ENCODE measurements at places on chromosomes 11 and 22.

GRCh38 chr22:23061471-23062280, 8.6 kb upstream of the GNAZ start:
- DNase-seq = no peak
- H3K4me1 ChIP-seq = no peaks in the 10 kb centered on the region
- H3K36me3 ChIP-seq = no peaks in the 10 kb centered on the region
- no peaks in the 10 kb centered on the region for H3K27me3 ChIP-seq
- no peak overlapping the region for H3K4me3 ChIP-seq

GRCh38 chr11:15770798-15771414, 585.4 kb downstream of the SOX6 start:
- no peaks in the 10 kb centered on the region for H3K36me3 ChIP-seq
- H3K27me3 ChIP-seq = no peaks in the 10 kb centered on the region
- H3K27ac ChIP-seq = no peak overlapping the region
- no peak for DNase-seq
- H3K4me1 ChIP-seq = peaks cover 27% of the 10 kb centered on the region

- H3K27ac ChIP-seq = no peak overlapping the region
- no peak for DNase-seq
- H3K36me3 ChIP-seq = no peaks in the 10 kb centered on the region
- no peaks in the 10 kb centered on the region for H3K4me1 ChIP-seq
These were observed 41.6 kb downstream of the MRGPRX2 start for GRCh38 chr11:19018901-19019300.

DNA sequence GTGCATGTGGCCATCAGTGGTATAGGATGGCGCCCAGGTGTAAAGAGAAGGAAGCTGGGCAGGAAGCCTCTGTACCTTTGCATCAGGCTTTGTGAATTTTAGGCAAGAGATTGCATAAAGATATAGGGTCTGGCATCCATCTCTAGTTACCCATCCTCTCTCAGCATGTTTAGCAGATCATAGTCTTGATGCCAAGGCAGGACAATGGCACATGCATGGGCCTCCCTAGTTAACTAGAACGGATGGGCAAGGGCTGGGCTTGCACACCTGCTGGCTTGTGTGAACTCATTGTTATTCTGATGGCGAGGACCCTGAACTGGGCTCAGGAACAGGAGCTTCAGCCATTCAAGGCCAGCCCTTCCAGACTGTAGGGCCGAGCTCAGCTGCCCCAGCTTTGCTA, 229.2 kb upstream of the NCAM1 start:
- no peaks in the 10 kb centered on the region for H3K36me3 ChIP-seq
- DNase-seq = no peak
- no peak overlapping the region for H3K4me3 ChIP-seq
- H3K4me1 ChIP-seq = no peaks in the 10 kb centered on the region
- H3K27me3 ChIP-seq = peaks cover 15% of the 10 kb centered on the region
- H3K27ac ChIP-seq = no peak overlapping the region

GRCh38 chr11:8234425-8234821, 29.3 kb downstream of the LMO1 start:
- H3K4me1 ChIP-seq = peaks cover 7% of the 10 kb centered on the region
- H3K27ac ChIP-seq = no peak overlapping the region
- H3K27me3 ChIP-seq = no peaks in the 10 kb centered on the region
- H3K36me3 ChIP-seq = no peaks in the 10 kb centered on the region
- no peak for DNase-seq

GRCh38 chr11:128662960-128663359, 30.9 kb upstream of the FLI1 start:
- H3K36me3 ChIP-seq = no peaks in the 10 kb centered on the region
- no peak overlapping the region for H3K27ac ChIP-seq
- no peaks in the 10 kb centered on the region for H3K4me1 ChIP-seq
- DNase-seq = no peak
- H3K27me3 ChIP-seq = no peaks in the 10 kb centered on the region
- no peak overlapping the region for H3K4me3 ChIP-seq

DNA sequence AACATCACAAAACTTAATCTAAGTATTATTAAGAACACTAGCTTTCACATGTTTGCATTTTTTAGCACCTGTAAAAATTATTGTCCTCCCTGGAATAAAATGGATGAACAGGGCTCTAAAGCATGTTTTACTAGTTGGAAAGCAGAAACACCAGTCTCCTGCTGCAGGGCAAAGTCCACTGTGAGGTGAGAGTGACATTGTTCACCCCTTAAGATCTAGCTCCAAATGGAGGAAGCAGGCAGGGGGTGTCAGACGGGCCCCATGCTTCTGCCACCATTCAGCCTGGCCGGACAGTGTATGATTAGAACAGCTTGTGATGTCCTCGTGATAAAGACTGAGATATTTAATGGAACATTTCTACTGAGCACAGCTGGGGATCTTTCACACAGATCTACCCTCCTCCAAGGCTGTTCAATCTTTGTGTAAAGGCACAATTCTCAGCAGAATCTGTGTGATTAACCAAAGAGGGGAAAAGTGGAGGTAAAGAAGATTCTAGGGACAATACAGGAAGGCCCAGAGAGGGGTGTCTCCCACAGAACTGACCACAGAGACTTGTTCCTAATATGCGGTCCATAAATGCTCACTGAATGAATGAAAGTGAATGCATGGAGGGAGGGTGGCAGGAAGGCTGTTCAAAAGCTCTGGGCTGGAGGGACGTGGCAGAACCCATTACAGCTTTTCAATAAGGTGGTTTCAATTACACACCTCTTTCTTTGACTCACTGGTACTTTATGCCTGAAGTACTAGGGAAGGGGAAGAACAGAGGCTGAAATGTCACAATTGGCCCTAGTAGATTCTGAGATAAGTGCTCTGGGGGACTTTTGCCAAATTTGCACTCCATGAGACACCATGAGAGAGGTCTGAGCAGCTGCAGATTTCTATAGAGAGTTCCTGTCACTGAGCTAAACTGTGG, 239.1 kb upstream of the ARHGAP20 start:
- H3K36me3 ChIP-seq = no peaks in the 10 kb centered on the region
- H3K27ac ChIP-seq = peak overlapping the region; percentile 72
- DNase-seq = no peak
- H3K4me3 ChIP-seq = no peak overlapping the region
- peaks cover 17% of the 10 kb centered on the region for H3K4me1 ChIP-seq

GRCh38 chr22:38610234-38610633, 40.3 kb upstream of the DMC1 start:
- H3K4me3 ChIP-seq = no peak overlapping the region
- no peak for DNase-seq
- no peak overlapping the region for H3K27ac ChIP-seq
- H3K36me3 ChIP-seq = no peaks in the 10 kb centered on the region
- H3K27me3 ChIP-seq = no peaks in the 10 kb centered on the region
- peaks cover 17% of the 10 kb centered on the region for H3K4me1 ChIP-seq

- H3K36me3 ChIP-seq = no peaks in the 10 kb centered on the region
- H3K4me1 ChIP-seq = peaks cover 37% of the 10 kb centered on the region
- H3K4me3 ChIP-seq = no peak overlapping the region
- H3K27me3 ChIP-seq = no peaks in the 10 kb centered on the region
- DNase-seq = no peak
These were observed 38.1 kb upstream of the LDLRAD3 start for GRCh38 chr11:35905646-35906276.

GRCh38 chr22:45058622-45058912, 48.8 kb upstream of the PHF21B start:
- no peak overlapping the region for H3K27ac ChIP-seq
- no peak overlapping the region for H3K4me3 ChIP-seq

DNA sequence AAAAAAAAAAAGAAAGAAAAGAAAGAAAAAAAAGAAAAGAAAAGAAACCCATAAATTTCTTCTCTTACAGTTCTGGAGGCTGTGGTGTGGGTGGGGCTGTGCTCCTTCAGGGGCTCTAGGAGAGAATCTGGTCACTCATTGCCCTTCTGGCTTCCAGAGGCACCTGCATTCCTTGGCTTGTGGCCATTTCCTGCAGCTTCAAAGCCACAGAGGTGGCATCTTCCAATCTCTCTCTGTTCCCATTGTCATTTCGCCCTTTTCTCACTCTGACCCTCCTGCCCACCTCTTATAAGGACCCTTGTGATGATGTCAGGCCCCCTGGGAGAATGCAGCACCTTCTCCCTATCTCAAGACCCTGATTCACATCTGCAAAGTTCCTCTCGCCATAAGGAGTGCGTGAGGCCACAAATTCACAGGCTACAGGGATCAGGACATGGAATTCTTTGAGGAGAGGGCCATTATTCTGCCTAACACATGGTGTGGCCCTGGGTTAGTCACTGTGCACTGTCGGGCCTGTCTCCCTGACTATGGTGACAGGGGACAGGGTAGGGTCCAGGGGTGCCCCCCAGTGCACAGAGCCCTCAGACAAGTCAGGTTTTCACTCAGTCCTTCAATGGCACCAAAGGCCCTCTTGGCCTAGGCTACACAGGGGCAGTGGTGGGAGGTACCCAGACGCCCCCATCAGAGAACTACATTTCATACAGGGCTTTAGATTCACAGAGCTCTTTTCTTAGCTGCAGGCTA, 38.6 kb upstream of the PRR5 start:
- no peak for DNase-seq
- H3K27me3 ChIP-seq = no peaks in the 10 kb centered on the region
- H3K36me3 ChIP-seq = no peaks in the 10 kb centered on the region
- H3K27ac ChIP-seq = no peak overlapping the region
- peaks cover 21% of the 10 kb centered on the region for H3K4me1 ChIP-seq

DNA sequence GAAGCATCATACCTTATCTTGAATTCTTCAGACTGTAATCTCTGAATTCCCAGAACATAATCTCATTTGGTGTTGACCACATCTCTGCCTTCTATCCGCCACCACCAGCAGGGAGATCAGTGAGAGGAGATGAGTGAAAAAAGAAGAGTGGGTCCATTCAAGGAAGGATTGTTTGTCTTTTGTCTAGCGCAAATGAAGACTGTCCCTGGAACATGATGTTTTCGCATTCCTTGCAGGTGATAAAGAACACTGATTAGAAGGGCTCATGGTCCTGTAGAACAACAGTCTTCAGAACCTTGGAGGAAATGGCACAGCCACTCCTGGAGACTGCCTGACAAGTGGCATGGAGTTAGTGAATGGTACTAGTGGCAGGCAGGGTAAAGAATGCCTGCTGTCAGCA, 869.6 kb downstream of the JRKL start:
- no peak for DNase-seq
- H3K4me3 ChIP-seq = no peak overlapping the region
- H3K27ac ChIP-seq = no peak overlapping the region
- no peaks in the 10 kb centered on the region for H3K36me3 ChIP-seq
- no peaks in the 10 kb centered on the region for H3K4me1 ChIP-seq

- no peaks in the 10 kb centered on the region for H3K27me3 ChIP-seq
- peak overlapping the region; percentile 54 for H3K27ac ChIP-seq
- DNase-seq = no peak
- H3K4me1 ChIP-seq = peaks cover 60% of the 10 kb centered on the region
- H3K4me3 ChIP-seq = no peak overlapping the region
These were observed 6.9 kb downstream of the C11orf68 start for GRCh38 chr11:65911682-65912568.

DNA sequence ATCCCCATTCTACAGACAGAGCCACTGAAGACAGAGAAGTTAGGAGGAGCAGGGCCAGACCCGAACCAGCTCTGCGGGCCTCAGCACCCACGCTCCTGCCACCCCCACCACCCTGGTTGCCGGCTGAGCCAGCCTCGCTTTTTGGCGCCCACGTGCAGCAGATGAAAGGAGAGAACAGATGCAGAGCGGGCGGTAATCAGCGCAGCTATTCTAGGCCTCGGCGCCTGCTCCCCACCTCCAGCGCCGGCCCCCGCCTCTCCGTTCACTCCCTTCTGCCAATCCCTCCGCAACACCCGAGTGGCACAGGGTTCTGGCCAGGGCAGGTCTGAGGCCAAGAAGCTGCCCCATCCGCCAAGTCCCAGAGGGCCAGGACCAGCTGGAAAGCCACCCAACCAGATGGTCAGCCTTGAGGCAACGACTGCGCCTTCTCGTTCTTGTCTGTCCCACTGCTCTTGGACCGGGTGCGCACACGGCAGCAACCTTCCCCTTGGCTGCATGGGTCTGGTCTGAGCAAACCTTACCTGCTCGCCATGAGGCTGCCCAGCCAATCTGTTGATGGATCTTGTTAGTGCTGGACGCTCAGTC, 16.8 kb downstream of the DNAL4 start:
- H3K4me3 ChIP-seq = no peak overlapping the region
- no peak overlapping the region for H3K27ac ChIP-seq
- H3K36me3 ChIP-seq = peaks cover 4% of the 10 kb centered on the region
- no peak for DNase-seq

DNA sequence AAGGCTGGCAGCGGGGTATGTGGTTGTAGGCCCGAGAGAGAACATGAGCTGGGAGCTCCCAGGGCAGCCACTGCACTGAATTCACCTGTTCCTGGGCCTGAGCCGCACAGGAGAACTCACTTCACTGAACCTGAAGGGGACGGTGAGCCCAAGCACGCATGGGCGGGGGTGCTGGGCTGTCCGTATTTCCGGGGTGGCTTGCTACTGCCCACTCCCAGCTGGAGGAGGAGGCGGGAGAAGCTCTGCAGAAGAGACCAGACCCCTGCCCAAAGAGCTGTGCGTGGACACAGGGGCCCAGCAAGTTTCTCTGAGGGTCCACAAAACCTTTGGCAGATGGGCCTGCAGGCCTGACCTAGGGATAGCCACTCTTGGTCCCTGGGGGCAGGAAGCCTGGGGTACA, 4.8 kb downstream of the TTLL12 start:
- DNase-seq = no peak
- no peak overlapping the region for H3K27ac ChIP-seq
- peaks cover 32% of the 10 kb centered on the region for H3K36me3 ChIP-seq
- peaks cover 34% of the 10 kb centered on the region for H3K4me1 ChIP-seq
- no peaks in the 10 kb centered on the region for H3K27me3 ChIP-seq

All from esophagus squamous epithelium (tissue), 5 donors.